ENCODE measurements at places on chromosomes 12 and 14.

- DNase-seq = no peak
Observed at GRCh38 chr12:109879351-109880042, 844 bp downstream of the GLTP start.

DNA sequence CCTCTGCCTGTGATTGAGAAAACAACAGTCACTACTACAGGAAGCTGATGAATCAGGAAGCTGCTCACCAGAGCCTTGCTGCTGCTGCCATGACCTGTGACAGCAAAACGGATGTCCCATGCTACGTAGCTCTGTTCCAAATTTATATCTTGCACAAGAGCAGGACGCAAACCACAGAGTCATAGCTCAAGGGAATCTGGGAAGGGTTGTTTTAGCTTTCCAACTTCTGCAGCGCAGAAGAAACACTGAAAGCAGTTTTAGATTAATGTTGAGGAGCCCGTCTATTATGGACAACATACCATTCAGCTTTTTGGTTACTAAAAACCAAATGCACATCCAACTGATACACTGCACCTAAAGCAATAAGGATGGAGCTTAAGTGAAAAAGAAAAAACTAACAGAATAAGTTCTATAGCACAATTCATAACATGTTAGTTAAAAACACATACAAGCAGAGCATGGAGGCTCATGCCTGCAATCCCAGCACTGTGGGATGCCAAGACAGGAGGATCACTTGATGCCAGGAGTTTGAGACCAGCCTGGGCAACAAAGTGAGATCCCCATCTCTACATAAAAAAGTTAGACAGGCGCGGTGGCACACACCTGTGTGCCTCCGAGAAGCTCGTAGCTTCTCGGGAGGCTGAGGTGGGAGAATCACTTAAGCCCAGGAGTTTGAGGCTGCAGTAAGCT lies 1.7 kb upstream of the ANKRD33 start:
- DNase-seq = peak; percentile 30

DNA sequence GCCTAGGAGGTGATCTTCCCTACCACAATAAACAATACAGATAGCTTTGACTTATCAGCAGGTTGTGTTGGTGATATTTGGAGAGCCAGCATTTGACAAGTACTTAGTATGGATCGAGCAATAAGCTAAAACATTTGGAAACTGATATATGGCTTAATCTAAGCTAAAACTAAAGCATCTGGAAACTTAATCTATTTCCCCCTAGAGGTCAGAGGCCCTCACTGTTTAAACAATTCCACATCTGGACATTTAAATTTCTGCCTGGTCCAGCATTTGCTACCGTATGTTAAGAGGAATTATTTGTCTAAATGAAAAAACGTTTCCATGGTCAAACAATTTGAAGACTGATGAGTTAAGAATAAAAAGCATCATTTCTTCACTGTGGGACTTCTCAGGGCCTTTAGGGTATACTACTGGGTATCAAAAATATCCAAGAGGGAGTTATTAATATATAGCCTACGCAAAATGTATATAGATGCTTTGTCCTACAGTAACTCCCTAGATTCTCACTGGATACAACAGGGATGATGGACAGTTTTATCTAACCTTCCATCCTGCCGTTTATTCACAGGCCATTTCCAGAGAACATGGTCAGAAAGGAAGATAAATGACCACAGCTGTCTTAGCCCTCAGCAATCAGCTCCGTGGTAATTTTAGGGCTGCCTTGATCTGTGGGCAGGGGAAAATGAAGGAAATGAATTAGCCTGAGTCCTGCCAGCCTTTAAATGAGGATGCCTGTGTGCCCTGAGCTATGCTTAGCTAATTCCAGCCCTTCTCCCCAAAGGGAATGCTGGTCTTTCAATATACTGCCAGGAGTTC lies 135.4 kb upstream of the NUDT4 start:
- DNase-seq = no peak

DNA sequence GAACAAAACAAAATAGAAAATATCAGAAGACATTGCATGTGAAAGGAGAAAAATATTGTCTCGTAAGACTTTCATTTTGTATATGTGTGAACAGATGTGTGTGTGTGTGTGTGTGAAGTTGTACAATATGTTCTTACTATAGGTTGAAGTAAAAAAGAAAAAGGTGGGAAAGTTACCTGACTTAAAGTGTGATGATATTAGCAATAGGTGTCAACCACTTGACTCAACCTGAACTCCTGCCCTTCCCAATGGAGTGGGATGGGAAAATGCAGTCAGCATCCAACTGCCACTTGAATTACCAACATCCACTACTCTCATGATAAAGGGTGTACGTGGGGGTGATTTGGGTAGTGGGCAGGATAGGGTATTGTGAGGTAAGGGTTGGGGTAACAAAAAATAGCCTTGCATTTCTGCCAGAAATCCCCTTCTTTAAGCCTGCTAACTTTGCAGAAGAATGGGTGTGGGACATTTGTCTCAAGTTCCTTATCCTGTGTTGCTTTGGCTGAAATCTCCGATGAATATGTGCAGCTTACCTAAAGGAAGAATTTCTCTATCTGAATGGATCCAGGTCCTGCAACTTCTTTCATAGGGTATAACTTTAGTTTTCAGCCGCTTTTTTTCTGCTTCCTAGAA lies 181.6 kb downstream of the CHST11 start:
- DNase-seq = no peak

DNA sequence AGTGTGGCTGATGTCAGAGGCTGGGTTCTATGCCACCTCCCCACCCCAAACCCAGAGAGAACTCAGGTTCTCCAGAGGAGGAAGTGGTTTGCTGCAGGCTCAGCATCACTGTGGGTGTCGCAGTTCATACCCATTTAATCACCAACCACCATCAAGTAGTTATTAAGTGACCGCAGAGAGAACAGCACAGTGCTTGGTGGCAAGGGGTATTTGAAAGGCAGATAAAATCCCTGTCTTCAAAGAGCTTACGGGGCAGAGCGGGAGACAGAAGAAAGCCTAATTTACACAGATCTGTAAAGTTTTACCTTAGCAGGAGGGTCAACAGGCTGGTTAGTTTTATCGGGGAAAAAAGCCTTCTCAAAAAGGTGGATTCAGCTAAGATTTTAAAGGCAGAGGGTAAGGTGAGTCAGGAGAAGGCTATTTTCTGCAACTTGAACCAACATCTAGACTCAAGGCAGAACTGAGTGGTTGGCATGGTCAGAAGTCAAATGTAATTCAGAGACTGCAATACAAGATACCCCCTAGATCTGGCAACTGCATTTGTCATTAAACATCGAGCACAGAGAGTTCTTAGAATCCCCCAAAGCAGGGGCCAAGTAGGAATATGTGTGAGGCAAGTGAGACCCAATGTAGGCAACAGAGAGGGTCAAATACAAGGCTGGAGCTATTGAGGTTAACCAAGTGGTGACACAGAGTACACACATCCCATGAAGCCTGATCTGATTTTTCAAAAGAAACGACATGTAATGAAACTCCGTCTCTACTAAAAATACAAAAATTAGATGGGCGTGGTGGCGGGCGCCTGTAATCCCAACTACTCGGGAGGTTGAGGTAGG lies 13.2 kb downstream of the PXN start:
- DNase-seq = no peak

GRCh38 chr12:89568484-89568883 lies 42.6 kb upstream of the POC1B start:
- no peak for DNase-seq
